Activated T-helper 1 cell treated with anti-CD3 and anti-CD28 coated beads, Interleukin-12 subunit alpha, Interleukin-12 subunit beta, Interleukin-2, Interleukin-4 antibody, amounts not matched to agents 30 ng/mL and 10 ng/mL and 1 ng/mL, durations not matched to agents 14 hours and 24 hours and 36 hours (primary cell): ENCODE measurements at places on chromosomes 12 and 14. TPM values are rescaled to one million over a fixed set of nuclear protein-coding genes. Genes with fewer than 3 reads are reported as not detected.

The ASPG gene
- total RNA-seq, result not detected in 2 replicates

The POTEM gene
- not detected in 2 replicates for total RNA-seq

The TBX5 gene
- total RNA-seq, result not detected in 2 replicates

The SOX5 gene
- 1.3 and 3.1 TPM in 2 replicates for total RNA-seq

The MGP gene
- not detected in 2 replicates for total RNA-seq

The SLC4A8 gene
- 2.4 and 2.6 TPM in 2 replicates for total RNA-seq

The ACAD10 gene
- 21.2 and 24.2 TPM in 2 replicates for total RNA-seq

- peaks cover 2% of the 10 kb centered on the region for H3K36me3 ChIP-seq
- H3K27ac ChIP-seq, result no peak overlapping the region
- no peaks in the 10 kb centered on the region for H3K27me3 ChIP-seq
- DNase-seq, result no peak
These were observed 5.8 kb downstream of the MARK3 start for GRCh38 chr14:103391048-103391447.

DNA sequence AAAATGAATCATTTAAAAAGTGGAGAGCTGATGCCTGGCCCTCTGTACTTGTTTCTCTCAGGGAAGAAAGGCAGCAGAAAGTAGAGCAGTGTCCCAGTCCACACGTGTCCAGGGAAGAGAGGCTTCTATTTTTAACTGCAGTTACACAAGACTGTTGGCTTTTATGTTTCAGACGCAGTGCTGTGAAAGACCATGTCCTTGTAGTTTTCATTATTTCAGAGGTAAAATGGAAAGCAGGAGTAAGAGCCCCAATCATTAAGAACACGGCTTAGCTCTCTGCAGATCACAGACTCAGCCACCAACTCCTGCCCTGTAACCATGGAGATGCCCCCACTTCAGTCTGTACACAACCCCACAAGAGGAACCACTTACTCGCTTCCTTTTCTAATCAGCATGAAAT is 336.3 kb downstream of the DAD1 start:
- no peak overlapping the region for H3K4me3 ChIP-seq
- H3K4me1 ChIP-seq, result no peaks in the 10 kb centered on the region
- H3K36me3 ChIP-seq, result no peaks in the 10 kb centered on the region
- H3K27ac ChIP-seq, result no peak overlapping the region
- H3K27me3 ChIP-seq, result no peaks in the 10 kb centered on the region

DNA sequence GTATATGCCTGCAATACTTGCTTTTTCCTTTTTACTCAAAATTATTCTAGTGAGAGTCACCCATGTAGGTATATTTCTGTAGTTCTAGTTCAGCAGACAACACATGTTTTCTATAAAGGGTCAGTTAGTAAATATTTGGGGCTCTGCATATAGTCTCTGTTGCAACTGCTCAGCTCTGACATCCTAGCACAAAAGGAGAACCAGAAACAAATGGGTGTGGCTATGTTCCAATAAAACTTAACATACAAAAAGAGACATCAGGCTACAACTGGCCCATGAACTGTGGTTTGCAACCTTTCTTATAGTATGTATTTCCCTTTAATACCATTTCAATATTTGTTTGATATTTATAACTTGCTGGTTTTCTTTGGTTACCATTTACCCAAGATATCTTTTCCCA is 11.9 kb downstream of the NT5DC3 start:
- DNase-seq, result no peak
- no peak overlapping the region for H3K27ac ChIP-seq
- no peaks in the 10 kb centered on the region for H3K27me3 ChIP-seq
- H3K36me3 ChIP-seq, result peaks cover 4% of the 10 kb centered on the region

GRCh38 chr12:8549381-8549780 is 8.7 kb upstream of the CLEC4E start:
- H3K27me3 ChIP-seq, result peaks cover 25% of the 10 kb centered on the region
- H3K27ac ChIP-seq, result no peak overlapping the region
- H3K36me3 ChIP-seq, result no peaks in the 10 kb centered on the region
- no peak for DNase-seq

DNA sequence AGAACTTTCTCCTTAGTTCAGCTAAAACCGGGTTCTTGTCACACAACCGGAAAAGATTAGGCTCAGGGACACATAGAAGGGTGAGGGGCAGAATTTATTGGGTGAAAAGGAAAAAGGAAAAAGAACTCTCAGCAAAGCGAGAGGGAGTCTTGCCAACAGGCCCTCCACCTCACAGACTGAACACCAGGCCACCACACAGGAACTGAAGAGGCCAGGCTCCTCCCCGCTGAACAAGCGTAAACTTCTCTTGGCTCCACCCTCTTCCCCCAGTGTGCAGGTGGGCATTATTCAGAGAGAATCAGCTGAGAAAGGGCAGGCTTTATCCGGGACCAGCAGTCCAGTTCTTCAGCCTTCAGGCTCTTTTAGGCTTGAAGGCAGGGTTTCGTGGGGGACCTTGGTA is 125.6 kb upstream of the FGD4 start:
- peak; percentile 9 for DNase-seq
- H3K4me1 ChIP-seq, result peaks cover 17% of the 10 kb centered on the region
- peak overlapping the region; percentile 37 for H3K27ac ChIP-seq
- H3K27me3 ChIP-seq, result no peaks in the 10 kb centered on the region

- H3K4me1 ChIP-seq, result peaks cover 15% of the 10 kb centered on the region
- H3K4me3 ChIP-seq, result peak overlapping the region; percentile 90
- peak overlapping the region; percentile 88 for H3K27ac ChIP-seq
- no peak for DNase-seq
- peaks cover 14% of the 10 kb centered on the region for H3K36me3 ChIP-seq
- peaks cover 2% of the 10 kb centered on the region for H3K27me3 ChIP-seq
These were observed 1.1 kb upstream of the TUBA1A start for GRCh38 chr12:49189731-49190716.

DNA sequence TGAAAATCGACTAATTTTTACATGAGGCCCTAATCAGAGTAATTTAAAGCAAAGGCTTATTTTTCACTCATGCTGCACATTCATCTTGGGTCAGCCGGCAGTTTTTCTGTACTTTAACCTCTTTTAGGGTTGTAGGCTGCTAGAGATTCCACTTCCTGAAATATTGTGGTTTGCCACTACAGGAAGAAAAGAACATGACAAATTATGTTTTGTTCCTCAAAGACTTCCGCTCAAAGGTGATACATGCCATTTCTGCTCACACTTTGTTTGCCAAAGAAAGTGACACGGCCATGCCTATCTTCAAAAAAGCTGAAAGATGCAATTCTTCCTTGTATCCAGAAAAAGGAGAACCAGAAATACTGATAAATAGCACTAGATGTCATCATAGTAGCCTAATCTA is 183.4 kb upstream of the PPFIA2 start:
- no peaks in the 10 kb centered on the region for H3K36me3 ChIP-seq
- peak; percentile 1 for DNase-seq
- peak overlapping the region; percentile 32 for H3K4me3 ChIP-seq

DNA sequence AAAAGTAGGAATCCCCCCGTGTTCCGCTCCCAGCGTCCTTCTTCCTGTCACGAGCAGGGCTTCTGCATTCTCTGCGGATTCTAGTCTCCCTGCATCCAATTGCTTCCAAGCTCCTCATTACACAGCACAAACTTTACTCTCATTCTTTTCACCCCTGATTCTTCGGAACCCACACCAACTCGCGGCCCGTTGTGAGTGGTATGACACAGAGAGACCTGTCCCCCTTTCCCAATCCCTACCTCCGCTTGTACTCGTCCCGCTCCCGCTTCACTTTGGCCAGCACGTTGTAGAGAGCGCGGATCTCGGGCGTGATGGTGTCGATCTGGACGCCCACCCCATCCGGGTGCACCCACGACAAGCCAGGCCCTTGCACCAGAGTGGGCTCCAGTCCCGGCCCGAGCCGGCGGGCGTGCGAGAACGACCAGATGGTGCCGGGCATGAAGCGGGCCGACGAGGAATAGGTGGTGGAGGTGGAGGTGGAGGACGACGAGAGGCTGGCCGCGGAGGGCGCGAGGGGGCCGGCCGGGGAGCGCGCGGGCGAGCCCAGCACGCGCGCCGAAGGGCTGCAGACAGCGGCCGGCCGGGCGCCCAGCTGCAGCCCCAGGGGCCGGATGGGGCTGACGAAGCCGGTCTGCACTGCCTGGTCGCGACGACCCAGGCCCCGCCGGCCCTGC is 687 bp downstream of the IFFO1 start:
- H3K4me3 ChIP-seq, result peak overlapping the region; percentile 88
- no peak for DNase-seq
- H3K27me3 ChIP-seq, result no peaks in the 10 kb centered on the region
- H3K27ac ChIP-seq, result peak overlapping the region; percentile 55
- peaks cover 37% of the 10 kb centered on the region for H3K36me3 ChIP-seq

DNA sequence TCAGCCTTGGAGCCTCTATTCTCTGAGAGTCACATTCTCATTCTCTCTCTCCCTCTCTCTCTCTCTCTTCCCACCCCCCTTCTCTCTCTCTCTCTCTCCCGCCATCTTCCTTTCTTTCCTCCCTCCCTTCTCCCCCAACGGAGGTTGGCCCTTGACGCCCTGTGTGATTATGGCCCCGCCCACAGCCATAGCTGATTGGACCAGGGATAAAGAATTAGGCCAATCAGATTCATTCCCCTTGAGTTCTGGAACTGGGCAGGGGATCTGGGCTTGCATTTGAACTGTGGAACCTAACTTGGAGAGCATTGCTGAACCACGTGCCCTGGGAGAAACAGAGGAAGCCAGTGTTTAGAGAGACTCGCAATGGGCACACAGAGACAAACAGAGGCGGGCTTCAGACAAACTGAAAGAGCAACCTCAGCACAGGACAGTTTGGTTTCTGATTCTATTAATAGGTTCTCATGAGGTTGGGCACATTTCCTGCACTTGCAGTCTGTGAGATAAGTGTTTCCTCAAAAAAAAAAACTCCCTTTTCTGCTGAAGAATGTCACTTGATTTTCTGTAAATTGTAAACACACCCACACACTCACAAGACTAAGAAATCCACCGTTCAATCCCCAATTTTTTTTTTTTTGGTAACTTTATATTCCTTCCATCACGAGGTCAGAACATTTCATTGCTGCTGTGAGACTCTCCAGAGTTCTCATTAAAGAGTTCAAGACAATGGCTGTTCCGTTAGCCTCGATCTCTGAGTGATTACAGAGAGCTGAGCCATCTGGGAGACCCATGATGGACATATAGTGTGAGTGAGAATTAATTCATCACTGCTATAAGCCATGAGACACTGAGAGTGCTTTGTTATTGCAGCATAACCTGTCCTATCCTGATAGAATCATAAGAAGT is 3.5 kb upstream of the P2RX7 start:
- peaks cover 2% of the 10 kb centered on the region for H3K36me3 ChIP-seq
- peak; percentile 81 for DNase-seq
- H3K4me1 ChIP-seq, result peaks cover 80% of the 10 kb centered on the region

DNA sequence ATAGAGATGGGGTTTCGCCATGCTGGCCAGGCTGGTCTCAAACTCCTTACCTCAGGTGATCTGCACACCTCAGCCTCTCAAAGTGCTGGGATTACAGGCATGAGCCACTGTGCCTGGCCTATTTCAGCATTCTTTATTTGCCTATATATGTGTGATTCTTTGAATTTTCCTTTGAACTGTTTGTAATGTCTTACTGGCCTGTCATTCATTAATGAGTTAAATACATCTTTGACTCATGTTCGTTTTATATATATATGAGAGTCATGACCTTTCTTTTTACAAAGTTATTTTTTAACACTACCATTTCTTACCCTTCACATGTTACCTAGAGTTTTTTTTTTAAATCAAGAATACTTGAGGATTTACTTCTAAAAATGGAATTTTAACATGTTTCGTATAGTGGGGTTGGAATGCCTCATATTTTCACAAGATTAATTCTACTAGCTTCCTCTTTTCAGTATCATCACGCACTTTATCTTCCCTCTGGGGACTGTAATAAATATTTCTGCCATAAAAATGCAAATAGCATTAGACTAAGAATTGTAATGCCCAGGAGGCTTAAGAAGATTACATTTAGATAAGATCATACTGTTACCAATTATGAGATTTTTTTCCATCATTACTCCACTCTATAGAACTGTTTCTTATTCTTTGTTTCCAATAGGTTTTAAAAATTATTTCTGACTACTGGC is 66.7 kb downstream of the NTN4 start:
- no peaks in the 10 kb centered on the region for H3K36me3 ChIP-seq
- H3K4me1 ChIP-seq, result no peaks in the 10 kb centered on the region
- DNase-seq, result no peak
- no peak overlapping the region for H3K4me3 ChIP-seq
- peaks cover 9% of the 10 kb centered on the region for H3K27me3 ChIP-seq

- peak overlapping the region; percentile 78 for H3K27ac ChIP-seq
- H3K36me3 ChIP-seq, result peaks cover 26% of the 10 kb centered on the region
- no peak for DNase-seq
- H3K27me3 ChIP-seq, result no peaks in the 10 kb centered on the region
- peak overlapping the region; percentile 99 for H3K4me3 ChIP-seq
- H3K4me1 ChIP-seq, result peaks cover 64% of the 10 kb centered on the region
These were observed 3.3 kb downstream of the FBXL14 start for GRCh38 chr12:1591034-1591433.
